ENCODE measurements at places on chromosomes 11 and 22. TPM values are rescaled to one million over a fixed set of nuclear protein-coding genes. Genes with fewer than 3 reads are reported as not detected.

DNA sequence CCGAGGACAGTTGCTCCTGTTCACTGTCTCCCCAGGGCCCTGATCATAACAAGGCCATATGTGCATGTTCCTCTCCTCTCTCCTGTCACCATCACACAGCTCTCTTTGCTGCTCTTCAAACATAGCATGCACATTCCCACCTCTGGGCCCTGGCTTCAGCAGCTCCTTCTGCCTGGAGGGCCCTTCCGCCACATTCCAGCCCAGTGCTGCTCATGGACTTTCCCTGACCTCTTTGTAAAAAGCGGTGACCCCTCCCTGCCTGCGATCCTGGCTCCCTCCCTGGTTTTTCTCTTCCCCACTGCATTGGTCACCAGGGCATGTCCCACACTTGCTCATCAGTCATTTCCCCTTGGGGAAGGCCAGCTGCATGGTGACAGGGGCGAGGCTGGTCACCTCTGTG lies 98.2 kb downstream of the MYO18B start:
- no peak for DNase-seq

DNA sequence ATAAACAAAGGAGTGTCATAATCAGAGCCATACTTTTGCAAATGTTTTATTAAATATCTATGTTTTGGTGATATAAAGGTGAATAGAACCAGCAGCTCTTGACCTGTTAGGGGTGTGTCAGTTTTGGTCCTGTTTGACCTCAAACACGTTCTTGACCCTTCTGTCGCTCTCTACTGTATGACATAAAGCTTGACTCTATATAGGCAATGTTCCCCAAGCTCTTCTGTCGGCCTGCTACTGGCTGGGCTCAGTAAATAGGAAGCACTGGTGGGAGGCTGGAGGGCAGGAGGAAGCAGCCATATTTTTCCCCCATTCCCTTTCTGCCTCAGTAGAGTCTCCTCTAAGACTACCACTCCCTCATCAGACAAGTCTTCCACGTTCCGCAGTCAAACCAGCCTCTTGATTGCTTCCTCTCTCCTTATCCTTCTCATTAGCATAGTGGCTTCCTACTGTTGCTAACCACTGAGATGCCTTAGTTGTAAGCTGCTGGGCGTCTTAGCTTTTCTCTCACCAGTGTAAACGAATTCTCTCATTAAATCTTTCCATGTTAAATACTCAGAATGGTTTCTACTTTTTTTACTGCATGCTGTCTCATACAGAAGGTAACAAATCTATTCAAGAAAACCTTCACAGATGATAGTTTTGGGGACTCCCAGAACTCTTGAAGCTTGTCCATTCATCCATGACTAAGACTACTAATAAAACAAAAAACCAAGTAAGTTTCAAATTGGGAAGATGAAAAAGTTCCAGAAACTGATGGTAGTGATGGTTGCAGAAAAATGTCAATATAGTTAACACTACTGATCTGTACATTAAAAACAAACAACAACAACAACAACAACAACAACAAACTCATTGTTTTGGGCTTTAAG lies 3.3 kb downstream of the NPAT start:
- DNase-seq, result no peak

DNA sequence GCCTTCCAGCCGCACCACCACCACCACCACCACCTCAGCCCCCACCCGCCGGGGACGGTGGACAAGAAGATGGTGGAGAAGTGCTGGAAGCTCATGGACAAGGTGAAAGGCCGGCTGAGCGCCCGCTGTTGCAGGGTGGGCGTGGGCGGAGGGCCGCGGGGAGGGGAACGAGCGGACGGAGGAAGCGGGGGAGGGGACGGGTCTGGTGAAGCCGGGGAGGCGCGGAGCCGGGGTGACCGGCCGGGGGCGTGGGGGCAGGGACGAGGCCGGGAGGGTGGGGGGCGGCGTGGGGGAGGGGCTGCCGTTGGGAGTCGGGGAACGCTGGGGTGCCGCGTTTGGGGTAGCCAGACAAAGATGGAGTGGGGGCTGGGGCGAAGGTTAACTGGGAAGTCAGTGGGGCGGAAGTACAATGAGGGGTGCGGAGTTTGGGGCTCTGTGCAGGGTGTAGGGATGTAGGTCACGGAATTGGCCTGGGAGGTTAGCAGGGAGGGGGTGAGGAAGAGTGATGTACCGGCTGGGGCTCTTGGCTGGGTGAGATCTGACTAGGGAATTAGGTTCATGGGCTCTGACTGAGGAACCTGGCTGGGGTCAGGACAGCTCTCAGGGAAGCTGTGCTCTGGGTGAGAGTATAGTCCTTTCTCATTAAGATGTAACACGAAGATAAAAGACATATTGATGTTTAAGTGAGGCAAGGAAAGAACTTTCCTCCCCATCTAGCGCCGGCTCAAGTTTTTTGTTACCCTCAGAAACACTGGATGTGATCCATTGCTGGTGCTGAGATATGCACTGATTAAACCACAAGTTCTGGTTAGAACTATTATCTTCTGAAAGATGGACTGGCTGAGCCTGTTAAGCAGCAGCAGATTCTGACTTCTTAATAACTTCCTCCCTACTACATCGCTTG lies 624 bp downstream of the CBL start:
- DNase-seq, result peak; percentile 38

DNA sequence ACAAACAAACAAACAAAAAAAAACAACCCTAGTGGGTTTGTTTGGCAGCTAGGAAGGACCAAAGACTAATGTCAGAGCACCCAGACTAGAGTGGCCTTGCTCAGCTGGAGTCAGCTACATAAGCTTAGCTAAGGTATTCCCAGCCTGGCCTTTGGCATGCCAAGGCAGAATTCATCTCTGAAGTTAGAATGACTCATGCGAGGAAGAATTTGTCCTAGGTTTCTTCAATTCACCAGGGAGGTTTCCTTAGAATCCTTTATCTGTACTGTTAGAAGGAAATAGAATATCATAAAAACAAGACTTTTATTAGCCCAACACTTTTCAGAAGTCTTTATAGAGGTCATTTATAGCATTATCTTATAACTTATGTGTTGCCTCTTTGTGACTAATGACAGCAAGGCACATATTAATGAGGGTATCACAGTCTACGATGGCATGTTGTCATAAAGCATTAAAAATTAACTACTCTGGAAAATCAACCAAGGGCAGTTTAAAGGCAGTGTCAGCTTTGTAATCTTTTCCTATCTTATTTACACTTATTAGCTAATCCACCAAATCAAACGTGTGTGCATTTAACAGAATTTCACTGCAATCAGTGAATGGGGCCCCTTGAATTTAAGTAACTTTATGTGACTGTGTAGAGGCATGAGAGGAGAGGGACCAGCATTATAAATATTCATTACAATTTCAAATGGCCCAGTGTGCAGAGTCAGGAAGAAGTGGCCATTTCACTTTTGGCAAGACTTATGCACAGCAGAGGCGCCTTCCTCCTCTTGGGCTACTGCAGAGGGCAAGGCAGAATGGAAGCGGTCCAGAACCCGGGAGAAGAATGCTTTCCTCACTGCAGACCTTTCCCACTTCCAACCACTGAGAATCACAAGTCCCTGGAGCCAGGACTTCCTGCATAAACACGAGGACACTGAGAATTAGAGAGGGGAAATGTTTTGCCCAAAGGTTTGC lies 36.3 kb downstream of the SLC5A1 start:
- no peak for DNase-seq

DNA sequence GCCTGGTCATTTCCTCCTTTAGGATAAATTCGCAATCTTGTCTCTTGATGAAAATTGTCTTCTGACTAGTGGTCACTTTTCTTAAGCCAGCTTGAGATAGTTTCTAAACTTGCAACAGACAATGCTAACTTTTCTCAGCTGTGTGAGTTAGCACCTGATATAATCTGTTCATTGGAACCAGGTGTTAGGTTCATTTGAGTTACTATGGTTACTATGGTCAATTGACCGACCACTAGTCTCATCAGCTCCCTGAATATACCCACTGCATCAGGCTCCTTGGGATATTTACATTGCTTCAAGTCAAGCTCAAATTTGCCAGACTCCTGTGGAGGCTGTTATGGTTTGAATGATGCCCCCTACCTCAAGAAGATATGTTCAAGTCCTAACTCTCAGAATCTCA lies 54.5 kb downstream of the SC5D start:
- DNase-seq, result no peak

MUC6 gene
- polyA plus RNA-seq, result 0.10 TPM

GRCh38 chr11:126879516-126879915 lies 121.1 kb downstream of the KIRREL3 start:
- DNase-seq, result no peak

DNA sequence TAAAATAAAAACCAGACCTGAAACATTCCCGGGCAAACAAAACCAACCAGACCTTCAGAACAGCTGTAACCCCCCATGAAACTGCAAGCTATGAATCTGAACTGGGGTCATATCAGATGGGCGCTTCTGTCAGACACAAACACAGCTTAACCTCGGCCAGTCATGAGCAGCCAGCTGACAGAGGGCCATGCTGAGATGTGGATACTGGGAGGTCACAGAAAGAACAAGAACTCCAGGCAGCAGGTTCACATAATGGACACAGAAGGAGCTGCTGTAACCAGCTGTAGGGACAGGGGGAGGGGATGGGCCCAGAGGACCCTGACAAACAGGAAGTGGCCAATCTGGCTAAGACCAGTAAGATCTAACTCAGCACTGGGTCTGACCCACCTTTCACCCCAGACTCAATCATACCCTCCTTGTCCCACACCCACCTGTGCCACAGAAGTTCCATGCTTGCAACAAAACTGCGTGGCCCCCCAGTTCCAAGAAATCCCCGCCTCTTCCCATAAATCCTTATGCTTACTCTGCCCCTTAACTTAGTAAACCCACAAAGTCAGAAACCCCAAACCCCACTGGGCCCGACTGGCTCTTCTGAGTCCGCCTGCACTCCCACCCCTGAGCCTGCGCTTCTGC lies 4.0 kb downstream of the APOL4 start:
- peak; percentile 53 for DNase-seq

Measured in hindlimb muscle (tissue), 1 donor.